ACHN (cell line): ENCODE measurements at places on chromosomes 7 and 10.

DNA sequence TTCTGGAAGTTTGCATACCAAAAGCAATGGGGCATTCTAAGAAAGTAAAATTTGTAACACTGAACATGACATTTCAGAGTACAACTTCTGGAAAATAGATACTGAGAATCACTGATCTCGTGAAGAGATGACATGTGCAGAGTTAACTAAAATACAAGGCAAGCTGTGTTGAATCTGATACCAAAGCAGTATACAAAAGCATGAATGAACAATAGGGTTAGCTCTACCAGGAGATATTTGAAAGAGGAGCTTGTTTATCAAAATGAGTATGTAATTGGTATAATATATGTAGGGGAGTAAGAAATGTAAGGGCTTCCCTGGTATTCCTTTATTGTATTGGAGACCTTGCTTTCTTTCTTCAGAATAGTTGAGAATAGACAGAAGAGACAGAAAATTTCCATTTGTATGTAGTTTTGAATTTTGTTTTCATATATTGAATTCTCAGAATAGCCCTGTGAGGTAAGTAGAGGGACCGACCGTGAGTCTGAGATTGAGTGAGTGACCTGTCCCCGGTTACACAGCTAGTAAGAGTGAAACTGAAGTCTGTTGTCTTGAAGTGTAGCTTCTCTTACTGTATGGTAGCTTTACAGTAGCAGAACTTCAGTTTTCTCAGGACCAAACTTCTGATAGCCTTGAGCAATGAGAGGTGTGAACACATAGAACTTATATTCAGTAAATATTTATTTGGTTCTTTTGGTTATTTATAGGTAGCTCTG is 5.0 kb downstream of the HBP1 start:
- no peak for DNase-seq

- peak; percentile 89 for DNase-seq
These were observed at the start of gene HHEX for GRCh38 chr10:92689663-92690210. Gene HHEX (plus strand): TSS chr10:92689955. CDS start chr10:92689987, 32 bp downstream.

DNA sequence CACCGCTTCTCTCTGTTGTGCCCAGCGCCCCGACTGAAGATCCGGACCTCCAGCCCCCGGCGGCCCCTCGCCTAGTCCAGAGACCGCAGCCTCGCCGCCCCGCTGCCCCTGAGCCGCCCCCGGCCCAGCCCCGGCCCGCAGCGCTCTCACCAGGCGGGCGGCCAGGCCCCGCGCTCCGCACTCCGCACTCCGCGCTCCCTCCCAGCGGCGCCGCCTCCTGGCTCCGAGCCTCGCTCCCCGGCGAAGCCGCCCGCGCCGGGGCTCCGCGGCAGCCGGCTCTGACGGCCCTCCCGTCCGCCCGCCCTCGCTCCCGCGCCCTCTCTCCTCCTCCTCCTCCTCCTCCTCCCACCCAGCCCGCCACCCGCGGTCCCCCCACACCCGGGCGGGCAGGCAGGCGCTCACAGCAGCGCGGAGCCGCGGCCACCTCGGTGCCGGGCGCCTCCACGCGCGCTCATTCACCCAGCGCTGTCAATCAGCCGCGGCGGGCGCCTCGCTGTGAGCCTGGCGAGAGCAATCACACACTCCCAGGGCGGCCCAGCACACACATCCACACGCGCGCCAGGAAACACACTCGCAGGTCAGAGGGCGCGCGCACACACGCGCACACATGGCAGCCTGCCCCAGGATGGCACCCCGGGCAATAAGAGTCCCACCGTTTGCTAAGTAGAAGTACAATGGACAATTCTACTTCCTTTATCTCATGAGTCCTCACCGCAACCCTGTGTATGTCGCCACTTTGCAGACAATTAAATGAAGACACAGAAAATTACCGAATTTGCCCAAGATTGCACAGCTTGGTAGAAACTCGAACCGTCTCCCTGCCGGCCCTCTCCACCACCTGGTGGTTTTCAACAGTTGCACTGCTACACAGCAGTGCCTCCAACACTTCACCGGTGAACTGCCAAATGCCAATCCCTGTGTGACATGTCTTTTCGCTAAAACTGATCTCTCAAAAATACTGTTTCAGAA is at the start of gene PRRT4:
Gene PRRT4 (minus strand): TSS at position 280 of the 969 bp plus-strand sequence.
- peak; percentile 27 for DNase-seq

DNA sequence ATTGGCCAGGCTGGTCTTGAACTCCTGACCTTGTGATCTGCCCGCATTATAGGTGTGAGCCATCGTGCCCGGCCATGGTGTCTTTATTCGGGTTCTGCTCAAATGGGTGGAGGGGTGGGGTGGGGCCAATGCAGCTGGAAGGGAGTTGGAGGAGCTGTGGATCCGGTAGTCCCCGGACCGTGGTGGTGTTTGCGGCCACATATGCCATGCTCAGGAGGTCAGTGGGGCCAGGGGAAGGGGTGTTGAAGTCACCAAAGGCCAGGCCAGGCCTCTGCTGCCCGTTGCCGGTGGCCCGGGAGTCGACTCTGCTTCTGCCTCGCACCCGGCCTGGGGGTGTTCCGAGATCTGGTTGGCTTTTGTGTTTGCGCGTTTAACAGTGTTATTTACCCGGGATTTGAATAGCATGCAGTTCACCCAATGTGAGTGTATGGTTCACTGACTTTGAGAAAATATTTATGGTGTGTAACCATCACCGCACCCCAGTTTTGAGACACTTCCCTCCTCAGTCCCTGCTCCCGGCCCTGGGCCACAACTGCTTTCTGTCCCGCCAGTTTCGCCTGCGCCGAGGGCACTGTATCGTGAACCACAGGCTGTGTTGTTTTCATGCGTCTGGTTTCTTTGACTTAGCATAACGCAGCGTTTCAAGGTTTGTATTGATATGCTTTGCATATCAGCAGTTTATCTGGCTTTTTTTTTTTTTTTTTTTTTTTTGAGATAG is 10.7 kb downstream of the INPP5A start:
- no peak for DNase-seq

GRCh38 chr7:26305869-26306665 is 14.4 kb downstream of the SNX10 start:
- DNase-seq: no peak

- DNase-seq: peak; percentile 72
These were observed 267.9 kb upstream of the GHITM start for GRCh38 chr10:83871187-83872081.

DNA sequence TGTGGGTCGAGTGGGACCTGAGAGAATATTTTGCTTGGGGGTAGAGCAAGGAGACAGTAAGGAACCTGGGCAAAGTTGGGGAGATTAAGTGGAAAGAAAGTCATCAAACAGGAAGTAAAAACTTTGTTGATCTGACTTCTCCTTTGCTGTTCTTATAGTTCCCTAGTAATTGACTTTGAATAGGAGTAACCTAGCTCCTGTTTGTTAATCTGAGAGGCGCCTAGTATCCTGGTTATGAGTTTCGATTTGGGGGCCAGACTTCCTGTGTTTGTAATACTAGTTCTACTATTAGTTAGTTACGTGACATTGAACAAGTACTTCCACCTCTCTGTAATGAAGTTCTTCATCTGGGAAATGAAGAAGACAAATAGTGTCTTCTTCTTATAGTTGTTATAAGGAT is 99.1 kb downstream of the ZNF365 start:
- no peak for DNase-seq

DNA sequence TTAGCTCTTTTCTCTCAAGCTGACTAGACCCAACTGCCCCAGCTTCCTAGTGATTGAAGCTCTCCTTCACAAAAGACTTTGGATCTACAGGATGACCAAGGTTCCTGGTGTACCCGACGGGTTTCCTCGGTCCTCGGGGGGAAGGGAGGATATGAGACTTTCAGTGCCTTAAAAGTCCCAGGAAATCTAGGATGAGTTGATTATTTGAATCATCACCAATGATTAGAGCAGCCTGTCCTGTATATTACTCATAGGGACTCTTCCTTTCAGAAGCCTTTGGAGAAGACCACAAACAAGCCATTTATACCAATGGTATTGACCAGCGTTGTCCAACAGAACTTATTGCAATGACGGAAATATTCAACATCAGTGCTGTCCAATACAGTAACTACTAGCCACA is 6.1 kb upstream of the ACTA2 start:
- no peak for DNase-seq

DNA sequence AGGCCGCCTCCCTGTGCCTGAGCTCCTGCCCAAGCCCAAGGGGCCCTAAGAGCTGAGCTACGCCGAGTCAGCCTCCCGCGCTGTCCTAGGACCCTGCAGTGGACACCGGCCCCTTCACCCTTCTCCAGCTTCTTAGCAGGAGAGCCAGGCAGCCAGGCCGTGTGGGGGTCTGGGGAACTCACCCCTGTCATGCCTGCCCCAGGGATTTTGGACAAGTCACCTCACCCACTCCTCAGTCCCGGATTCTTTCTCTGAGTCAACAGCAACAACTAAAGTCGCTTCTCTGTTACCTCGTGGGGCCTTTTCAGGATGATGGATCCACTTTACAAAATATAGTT is 79.3 kb downstream of the MKI67 start:
- DNase-seq: no peak

DNA sequence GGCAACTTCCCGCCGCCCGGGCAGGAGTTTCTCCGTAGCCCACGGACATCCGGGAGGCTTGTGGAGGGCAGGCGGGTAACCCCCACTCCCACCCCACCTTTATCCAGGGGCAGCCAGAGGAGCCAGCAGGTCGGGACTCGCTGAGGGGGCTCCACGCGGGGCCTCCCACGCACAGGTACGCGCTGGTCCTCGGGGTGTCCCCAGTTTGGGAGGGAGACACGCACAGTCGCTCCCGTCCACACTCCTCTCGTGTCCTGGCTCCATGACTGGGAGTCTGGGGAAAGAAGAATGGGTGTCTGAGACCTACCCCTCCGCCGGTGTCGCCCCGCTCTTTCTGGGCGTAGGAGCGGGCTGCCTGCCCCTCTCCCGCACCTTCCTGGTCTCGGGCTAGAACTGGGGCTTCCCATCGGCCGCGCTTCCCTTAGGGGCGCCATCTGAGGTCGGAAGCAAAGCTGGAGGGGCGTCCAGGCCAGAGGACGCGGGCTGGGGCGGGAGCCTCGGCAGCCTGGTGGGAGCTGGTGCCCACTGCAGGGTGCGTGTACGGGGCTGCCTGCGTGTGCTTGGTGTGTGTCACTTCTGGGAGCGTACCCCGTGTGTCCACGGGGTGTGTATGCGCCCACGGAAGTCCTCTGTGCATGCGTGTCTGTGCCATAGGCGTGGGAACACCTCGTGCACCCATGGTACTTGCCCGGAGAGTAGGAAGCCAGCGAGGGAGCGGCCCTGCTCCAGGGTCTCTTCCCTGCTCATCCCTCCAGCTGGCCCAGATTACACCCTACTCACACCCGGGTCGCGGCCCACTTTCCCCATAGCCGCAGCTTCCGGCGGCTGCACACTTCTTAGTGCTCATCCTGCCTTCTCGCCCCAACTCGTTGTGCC is 73.0 kb upstream of the LEP start:
- DNase-seq: no peak

DNA sequence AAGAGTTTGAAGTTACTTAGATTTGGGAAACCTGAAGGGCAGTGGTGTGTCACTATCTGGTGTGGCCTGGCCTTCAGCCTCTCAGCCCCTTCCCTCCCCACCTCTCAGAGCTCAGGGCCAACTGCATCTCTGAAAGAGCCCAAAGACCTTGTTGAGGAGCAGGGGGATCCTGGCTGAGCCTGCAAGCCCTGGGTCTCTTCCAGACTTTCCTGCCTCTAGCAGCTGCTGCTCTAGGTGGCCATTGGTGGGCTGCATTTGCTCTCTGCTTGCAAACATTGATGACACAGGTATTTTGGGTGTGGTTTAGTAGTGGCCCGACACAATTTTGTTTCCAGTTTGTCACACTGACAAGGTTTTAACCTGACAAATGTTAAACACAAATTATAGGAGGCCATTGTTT is 3.1 kb upstream of the UPP1 start:
- no peak for DNase-seq

- DNase-seq: peak; percentile 42
These were observed 51.1 kb downstream of the CPEB3 start for GRCh38 chr10:92239600-92240288.

- DNase-seq: no peak
These were observed 235.7 kb upstream of the TMEM72 start for GRCh38 chr10:44675387-44675874.
